ENCODE measurements at places on chromosomes 1 and 21.

- no peak for DNase-seq
These were observed 28.7 kb downstream of the TMEM200B start for GRCh38 chr1:29094954-29095353.

GRCh38 chr1:45848714-45849113 is 45.3 kb downstream of the MAST2 start:
- DNase-seq = no peak

- no peak for DNase-seq
These were observed 6.6 kb upstream of the TMEM167B start for GRCh38 chr1:109083923-109084322.

GRCh38 chr1:28510970-28511440 is 5.2 kb downstream of the RCC1 start:
- no peak for DNase-seq

GRCh38 chr1:75838079-75838478 is 41.4 kb downstream of the MSH4 start:
- no peak for DNase-seq

GRCh38 chr1:223853748-223854147 is 8.0 kb upstream of the TP53BP2 start:
- no peak for DNase-seq

- no peak for DNase-seq
These were observed 73.5 kb downstream of the RRAGC start for GRCh38 chr1:38786040-38786436.

DNA sequence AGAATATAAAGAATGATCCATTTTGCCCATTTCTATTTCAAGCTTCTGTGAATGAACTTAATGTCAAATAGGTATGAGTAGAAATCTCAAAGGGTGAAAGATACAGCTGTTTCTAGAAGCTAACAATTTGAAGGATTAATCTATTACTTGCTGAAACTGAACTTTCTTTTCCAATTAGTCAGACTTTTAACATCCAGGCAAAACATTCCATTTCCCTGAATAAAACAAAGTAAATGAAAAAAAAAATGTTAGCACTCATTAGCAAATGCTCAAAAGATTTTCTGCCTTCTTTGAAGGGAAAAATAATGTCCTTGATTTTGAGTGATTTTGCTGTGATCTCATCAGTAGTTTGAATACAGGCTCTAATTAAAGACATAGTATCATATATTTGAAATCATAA is 447.6 kb upstream of the PRMT6 start:
- no peak for DNase-seq

DNA sequence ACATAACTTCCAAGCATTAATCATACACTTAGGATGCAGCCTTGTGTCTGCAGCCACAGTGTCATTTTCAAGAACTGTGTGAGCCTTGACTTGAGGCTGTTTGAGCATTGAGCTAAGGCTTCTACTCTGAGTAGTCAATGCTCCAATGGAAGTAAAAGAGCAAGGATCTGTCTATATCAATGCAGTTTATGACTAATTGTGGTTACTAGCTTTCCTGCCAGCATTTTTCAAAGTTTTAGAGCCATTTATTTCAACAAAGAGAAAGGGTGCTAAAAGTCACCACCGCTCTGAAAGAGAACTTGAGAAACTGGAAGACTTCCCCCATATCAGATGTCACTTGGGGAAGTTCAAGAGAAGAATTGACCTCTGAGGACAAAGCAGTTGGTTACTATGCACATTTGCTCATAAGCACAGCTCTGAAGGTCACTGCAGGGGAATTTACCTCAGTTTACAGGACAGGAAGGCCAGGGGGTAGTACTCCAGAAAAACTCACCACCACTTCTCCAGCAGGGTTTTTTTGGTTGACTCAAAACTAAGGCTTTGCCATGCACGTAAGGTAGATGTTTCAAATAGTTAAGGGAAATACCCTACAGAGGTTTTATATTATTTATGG is 24.5 kb upstream of the RGS1 start:
- DNase-seq = no peak

- no peak for DNase-seq
These were observed 24.7 kb downstream of the EPHX1 start for GRCh38 chr1:225834417-225835329.

GRCh38 chr1:153616144-153616916 is at the start of gene S100A14:
Gene S100A14, minus strand, starts transcription at chr1:153616325. Its CDS starts 467 bp downstream, at chr1:153615858.
- no peak for DNase-seq

DNA sequence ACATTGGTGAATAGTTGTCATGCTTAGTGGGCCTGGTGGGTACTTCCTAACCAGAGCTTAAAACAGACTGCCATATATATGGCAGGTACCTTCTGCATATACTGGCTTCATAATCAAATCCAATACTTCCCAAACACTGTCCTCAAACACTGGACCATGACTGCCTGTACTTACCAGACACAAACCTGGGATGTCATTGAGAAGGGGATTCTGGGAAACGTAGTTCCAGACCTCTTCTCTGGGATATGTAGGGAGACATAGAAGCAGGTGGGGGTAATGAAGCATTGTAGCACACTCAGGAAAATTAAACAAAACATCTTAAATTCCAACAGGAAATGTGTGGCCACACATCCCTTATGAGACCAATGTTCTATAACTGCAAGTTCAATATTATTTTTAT is 76.5 kb upstream of the ADAMTS5 start:
- no peak for DNase-seq

GRCh38 chr1:201025571-201026002 is 2.1 kb upstream of the KIF21B start:
- no peak for DNase-seq

DNA sequence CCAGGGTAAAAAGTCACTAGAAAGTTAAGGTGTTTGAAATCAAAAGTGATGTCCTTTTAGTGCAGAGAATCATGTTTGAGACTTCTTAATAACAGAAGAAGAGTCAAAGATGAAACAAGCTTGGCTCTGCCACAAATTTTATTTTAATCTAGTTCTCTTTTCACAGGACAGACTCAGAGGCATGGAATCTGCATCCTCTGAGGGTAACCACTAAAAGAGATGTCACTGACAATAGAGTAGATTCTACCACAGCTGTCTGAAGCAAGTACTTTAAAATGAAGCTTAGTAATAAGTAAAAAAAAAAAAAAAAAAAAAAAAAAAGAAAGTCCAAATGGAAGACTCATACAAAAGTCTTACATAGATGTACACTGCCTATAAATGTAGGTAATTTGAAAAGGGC is 519.7 kb upstream of the PRMT6 start:
- no peak for DNase-seq

DNA sequence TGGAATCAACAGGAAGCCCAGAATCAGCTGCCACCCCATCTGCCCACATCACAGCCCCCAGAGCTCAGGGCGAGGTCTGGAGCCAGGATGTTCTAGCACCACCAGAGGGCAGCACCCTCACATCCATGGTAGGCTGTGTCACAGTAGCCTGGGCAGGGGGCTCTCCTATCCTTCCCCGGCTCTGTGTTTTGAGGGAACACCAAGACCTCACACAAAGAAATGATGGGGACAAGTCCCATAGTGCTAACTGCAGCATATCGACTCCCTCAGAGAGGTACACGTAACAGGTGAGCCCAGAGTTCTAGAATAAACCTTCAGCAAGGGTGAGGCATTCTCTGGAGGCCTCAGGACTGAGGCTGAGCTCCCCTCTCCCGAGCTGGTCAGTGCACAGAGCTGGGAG is 2.3 kb upstream of the KCNC4 start:
- no peak for DNase-seq

- DNase-seq = no peak
These were observed 57.5 kb downstream of the KIF26B start for GRCh38 chr1:245212221-245212710.

DNA sequence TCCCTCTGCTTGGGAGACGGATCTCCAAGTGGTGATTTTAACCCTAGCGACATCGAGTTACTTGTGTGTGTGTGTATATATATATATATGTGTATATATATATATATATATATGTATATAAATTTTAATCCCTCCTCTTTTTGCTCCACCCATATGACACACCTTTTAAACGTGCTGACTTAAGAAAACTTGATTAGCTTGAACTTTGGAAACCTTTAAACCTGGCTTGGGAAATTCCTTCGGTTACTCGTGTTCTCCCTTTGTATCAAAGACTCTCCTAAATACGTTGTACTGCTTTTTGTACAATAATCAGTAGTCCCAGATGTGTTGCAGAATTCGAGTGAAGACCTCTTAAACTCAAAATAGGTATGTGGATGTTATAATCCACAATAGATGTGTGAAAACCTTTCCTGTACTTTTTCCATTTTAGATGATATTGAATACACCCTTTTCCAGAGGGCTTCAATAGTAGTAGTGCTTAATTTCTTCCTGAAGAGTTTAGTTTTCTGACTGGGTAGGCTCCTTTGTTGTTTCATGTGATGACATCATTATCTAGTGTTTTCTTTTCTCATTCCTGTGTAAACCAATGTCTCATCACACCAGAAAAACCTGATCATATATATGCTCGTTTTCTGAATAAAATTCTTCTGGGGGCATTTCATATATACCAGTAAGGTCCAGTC is 1.4 kb downstream of the RNF11 start:
- DNase-seq = no peak

- DNase-seq = no peak
These were observed 317.2 kb upstream of the C1orf87 start for GRCh38 chr1:60390593-60391282.

DNA sequence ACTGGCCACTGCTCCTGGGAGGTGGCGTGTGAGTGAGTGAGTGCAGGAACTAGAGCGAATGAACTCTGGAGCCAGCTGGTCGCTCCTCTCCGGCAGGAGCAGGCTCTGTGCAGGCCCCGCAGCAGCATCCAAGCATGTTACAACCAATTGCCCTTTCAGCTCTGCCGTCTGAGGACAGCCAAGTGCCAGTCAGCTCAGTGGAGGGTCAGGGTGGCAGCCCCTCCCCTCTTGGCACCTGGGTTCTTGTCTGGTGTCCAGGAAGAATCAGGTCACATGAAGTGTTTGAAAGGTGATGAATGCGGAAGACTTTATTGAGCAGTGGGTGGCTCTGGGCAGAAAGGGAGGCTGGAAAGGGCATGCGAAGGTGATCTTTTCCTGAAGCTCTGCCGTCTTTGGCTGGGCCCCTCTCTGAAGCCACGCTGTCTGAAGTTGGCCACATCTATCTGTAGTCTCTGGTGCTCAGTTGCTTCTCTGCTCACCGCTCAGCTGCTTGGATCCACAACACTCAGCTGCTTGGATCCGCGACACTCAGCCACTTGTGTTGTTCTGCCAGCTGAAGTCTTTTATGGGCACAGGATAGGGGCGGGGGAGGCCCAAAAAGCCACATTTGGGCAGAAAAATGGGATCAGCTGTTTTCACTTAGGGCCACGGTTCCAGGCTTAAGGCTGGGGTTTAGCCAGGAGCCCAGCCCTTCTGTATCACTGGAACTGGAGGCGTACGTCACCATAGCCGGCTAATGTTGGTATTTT is 139.8 kb downstream of the ADSS2 start:
- no peak for DNase-seq

DNA sequence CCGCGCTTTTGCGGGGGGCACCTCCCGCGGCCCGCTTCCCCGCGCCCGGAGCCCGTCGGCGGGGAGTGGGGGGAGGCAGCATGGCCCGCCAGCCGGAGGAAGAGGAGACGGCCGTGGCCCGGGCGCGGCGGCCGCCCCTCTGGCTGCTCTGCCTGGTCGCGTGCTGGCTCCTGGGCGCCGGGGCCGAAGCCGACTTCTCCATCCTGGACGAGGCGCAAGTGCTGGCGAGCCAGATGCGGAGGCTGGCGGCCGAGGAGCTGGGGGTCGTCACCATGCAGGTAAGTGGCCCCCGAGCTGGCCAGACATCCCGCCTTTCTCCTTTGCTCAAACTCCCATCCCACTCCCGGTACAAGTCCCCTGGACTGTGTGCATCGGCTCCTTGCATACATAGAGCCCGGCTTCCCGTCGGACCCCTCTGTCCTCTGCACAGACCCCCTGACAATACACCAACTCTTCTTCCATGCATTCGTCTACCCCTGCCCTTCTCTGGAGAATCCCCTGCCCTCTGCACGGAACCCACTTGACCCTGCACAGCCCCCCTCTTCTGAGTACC is 812 bp downstream of the CACHD1 start:
- no peak for DNase-seq

- no peak for DNase-seq
These were observed 188.1 kb upstream of the KIAA0040 start for GRCh38 chr1:175380521-175381300.

GRCh38 chr1:238438311-238439270 is 547.9 kb upstream of the ZP4 start:
- no peak for DNase-seq

DNA sequence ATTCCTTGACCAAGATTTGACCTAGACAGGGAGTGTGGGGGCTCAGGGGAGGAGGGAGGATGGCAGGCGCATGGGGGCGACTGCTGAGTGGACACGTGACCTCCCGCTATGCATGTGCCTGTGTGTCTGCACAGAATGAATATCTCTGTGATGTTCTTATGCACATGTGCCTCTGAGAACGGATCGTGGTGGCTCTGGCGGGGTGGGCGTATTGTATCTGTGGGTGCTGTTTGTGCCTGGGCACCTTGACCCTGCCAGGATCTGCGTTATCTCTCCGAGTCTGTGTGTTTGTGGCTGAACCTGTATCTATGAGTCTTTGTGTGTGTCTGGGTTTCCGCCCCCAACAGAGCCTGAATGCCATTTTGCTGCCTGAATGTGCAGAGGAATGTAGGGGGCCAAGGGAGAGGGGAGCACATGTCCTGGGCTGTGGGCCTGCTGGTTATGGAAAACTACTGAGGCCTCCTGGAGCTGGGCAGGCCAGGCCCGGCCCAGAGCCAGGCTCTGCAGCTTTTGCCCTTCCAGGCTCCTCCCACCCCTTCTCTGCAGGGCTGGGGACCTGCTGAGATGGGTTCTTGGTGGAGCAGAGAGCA is 102.5 kb downstream of the EBNA1BP2 start:
- no peak for DNase-seq

DNA sequence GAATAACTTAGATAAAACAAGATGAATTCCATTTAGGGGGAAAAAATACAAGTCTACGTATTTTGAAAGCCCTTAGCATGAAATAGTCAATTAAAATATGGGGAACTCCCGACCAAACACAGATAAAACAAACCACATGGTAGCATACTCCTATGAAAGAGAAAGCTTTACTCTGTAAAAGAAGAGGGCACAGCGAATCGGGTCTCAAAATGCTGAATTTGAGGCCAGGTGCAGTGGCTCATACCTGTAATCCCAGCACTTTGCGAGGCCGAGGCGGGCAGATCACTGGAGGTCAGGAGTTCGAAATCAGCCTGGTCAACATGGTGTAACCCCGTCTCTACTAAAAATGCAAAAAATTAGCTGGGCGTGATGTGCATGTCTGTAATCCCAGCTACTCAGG is 116.9 kb upstream of the TIAM1 start:
- no peak for DNase-seq

GRCh38 chr1:150196417-150196816 is 39.5 kb downstream of the ANP32E start:
- no peak for DNase-seq

DNA sequence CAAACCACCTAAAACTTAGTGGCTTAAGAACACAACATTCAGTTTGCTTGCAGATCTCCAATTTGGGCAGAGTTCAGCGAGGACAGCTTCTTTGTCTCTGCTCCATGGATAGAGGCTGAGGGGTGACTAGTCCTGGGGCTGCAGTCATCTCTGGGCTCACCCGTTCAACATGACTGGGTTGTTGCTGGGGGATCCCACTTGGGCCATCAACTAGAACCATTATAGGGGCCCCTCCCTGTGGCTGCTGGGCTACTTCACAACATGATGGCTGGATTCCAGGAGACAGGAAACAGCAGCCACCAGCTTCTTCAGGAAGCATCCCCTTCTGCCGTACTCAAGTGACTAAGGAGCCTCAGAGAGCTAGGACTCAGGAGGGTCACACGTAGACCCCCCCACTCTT is 140.9 kb downstream of the RHOU start:
- no peak for DNase-seq
